ENCODE measurements at places on chromosomes 1 and 21.

- no peak for DNase-seq
Measured at GRCh38 chr1:37776946-37777516, 12.1 kb upstream of the EPHA10 start.

GRCh38 chr1:241924080-241924808 is 33.3 kb upstream of the BECN2 start:
- peak; percentile 34 for DNase-seq

DNA sequence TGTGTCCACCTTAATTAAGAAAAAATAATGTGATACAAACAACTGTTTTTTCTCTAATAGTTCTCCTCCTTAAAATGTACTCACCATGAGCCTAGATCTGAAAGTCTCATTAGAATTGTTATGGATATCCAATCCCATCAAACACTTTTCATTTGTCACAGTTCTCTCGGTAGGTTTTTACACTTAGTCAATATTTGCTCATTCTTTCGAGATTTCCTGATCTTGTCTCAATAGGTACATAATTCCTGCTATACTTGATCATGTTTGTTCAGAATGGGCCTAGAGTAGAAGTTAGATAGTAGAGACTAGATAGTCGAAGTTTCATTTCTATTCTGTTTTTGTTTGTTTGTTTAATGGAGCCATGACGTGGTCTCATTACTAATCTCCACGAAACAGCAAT is 2005.7 kb downstream of the NCAM2 start:
- no peak for DNase-seq

DNA sequence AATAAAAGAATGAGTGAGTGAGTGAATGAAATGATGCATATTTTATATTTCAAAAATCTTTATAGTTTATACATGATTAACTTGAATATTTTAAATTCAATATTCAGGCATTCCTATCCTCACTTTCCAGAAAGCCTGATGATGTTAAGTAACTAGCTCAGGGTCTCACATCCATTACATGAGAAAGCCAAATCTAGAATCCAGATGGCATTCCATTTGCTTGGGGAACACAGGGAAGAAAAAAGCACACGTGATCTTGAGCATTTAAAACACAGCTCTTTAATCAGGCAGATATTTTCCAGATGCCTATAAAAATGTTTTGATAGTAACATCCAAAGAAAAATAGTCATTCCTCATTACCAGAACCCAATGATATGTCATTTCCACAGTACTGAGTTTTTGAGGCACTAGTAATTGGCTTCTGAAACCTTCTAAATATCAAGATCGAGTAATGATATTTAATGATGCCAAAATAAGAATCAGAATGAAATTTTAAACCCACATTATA is 291.9 kb downstream of the DSCAM start:
- no peak for DNase-seq

DNA sequence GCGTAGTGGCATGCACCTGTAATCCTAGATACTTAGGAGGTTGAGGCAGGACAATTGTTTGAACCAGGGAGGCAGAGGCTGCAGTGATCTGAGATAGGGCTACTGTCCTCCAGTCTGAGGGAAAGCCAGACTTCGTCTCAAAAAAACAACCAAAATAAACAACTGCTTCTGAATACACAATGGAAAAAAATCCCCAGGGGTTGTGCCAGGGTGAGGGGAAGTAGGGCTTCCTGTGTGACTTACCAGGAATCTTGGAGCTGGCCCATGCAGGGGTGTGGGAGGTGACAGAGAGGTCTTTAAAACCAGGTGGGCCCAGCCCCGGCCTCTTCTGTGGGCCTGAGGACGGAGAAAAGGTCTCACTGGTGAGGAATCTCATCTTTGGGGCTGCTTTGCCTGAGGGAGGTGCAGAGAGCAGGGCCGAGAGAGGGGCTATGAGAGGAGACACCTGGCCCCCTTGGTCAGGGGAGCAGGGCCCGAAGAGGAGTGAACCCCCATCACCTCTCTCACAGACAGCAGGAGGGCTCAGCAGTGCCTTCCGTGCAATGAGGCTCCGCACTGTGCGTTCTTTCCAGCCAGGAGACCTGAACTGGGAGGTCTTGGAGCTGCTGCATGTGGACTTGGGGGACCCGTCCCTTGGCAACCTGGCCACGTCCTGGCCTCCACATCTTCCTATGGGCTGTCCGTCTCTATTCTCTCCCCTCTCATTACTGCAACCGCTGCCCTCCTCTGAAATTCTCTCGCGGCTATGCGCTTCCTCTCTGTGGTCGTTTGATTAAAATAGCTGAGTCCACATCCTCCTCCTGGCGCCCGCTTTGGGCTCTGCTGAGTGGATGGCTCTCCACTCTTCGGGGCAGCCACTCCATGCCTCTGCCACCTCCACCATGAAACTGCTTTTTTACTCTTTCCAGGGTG is 10.7 kb downstream of the PLA2G5 start:
- peak; percentile 33 for DNase-seq

DNA sequence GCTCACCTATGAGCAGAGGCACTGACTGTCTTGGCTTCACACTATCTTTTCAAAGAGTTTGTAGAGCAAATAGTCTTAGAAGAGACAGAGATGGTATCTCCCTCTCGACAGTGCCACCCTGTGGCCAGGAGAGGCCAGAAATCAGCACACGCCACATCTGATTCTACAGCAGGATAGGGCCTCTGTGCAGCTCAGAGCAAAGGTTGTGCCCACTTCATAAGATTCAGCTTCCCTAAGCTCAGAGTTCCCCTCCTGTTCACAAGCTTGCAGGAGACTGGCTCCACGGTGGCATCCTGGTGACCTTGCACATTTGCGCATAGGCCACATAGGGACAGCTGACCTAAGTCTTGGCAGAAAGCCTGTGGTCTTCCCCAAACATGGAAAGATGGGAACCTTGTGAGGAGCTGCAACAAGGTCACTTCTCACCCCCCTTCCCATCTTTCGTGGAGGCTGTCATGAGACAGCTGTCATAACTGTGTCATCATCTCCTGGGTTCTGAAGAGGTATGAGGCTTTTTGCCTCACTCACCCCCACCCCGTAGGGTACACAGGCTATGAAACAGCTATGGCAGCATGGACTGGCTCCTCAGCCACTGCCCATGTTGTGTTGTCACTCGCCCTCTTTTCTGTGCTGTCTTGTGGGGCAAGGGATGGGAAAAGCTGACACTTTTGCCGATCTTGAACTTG is 3.0 kb downstream of the ITLN2 start:
- peak; percentile 72 for DNase-seq

DNA sequence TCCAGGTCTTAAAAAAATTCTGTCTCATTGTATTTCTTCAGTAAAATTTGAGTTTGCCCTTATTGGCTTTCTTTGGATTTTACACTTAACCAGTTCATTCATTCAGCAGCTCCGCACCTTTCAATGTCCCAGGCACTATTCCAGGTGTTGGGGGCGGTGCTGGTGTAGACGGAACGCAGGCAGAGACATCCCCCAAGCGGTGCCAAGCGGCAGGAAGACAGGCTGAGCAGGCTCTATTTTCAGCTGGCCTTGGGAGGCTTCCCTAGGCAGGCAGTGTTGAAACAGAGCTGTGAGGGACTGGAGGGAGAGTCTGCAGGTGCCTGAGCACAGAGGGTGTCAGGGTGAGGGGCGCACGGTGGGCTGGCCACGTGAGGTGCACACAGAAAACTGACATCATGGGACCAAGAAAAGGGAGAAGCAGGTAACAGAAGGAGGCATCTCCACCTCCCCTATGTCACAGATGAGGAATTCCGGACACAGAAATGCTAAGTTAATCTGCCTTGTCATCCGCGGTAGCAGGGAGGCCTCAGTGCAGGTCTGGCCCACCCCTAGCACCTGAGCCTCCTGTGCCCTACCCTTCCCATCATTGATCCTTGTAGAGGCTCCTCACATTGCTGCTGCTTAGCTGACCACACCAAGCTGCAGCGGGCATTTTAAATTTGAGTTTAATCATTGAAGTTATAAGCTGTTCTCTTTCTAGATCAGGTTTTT is 40.8 kb downstream of the SLC37A1 start:
- no peak for DNase-seq

- DNase-seq: no peak
Measured at GRCh38 chr1:12400027-12400693, 170.3 kb downstream of the VPS13D start.

- no peak for DNase-seq
Measured at GRCh38 chr1:2801046-2801445, 447 bp downstream of the TTC34 start.

DNA sequence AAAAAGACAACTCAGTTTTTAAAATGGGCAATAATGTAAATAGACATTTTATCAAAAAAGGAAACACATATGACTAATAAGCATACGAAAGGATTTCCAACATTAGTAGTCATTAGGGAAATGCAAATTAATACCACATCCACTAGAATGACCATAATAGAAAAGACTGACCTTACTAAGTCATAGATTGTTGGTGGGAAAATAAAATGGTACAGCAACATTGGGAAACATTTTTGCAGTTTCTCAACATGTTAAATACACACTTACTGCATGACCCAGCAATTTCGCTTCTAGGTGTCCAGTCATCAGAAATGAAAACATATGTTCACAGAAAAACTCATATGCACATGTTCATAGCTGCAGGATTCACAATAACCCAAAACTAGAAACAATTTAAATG is 29.9 kb upstream of the SLC44A3 start:
- DNase-seq: no peak

DNA sequence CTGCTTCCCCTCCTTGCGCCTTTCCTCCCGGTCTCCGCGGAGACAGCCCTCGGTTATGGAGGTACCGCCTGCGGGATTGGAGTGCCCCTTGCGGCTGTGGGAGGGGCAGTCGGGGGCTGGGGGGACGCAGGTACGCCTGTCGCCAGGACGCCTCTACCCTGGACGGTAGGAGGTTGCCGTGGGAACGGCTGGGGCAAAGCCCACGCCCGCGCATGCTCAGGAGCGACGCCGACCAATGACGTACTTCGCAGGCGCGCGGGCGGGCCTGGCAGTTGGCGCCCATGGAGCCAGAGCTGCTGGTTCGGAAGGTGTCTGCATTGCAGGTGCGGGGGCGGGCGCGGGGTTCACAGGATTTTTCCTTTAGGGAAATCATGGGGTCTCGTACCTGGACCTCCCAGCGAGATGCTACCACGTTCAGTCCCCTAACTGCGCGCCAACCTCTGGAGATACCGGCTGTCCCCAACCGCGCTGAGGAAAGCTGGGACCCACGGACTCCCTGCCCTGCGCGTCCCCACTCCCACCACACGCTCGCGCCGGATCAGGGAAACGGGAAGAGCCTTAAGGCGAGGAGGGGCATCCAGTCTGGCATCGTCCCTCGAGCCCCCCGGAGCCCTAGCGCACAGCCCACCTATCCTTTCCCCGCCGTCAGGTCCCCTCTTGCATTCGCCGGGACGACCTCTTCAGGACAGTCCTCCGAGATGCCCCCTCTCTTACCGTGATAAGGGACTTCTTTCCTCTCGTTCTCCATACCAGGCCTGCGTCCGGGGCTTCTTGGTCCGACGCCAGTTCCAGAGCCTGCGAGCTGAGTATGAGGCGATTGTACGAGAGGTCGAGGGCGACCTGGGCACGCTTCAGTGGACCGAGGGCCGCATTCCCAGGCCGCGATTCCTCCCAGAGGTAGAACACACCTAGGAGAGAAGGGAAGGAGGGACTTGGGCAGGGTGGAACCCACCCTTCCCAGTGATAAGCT is at the start of gene IQCC:
Gene IQCC (plus strand): TSS at position 271 of the 970 bp plus-strand sequence. CDS start 11 bp downstream, at position 282.
- peak; percentile 94 for DNase-seq

GRCh38 chr1:203480084-203480483 is 4.5 kb downstream of the PRELP start:
- no peak for DNase-seq

- no peak for DNase-seq
Measured at GRCh38 chr1:20317471-20317870, 26.8 kb downstream of the VWA5B1 start.

GRCh38 chr21:31232344-31232743 is 111.7 kb downstream of the TIAM1 start:
- DNase-seq: no peak

GRCh38 chr1:150092180-150092791 is 24.7 kb downstream of the VPS45 start:
- no peak for DNase-seq

DNA sequence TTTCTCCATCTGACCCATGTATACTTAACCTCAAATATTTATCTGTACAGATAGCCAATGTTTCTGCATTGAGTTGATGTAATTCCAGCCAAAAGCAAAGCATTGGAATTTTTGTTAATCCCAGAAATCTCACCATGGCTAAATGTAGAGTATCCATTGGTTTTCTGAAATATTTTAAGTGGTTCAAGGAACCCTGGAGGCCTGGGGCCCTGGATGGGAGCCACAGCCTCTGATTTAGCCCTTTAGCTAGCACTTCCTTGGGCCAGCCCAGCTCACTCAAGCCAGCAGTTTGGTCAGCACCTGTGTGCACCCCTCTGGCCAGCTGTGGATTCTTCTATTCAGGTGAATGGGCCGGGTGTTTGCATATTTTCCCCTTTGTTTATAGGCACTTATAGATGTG is 18.8 kb upstream of the EPS8L3 start:
- no peak for DNase-seq

DNA sequence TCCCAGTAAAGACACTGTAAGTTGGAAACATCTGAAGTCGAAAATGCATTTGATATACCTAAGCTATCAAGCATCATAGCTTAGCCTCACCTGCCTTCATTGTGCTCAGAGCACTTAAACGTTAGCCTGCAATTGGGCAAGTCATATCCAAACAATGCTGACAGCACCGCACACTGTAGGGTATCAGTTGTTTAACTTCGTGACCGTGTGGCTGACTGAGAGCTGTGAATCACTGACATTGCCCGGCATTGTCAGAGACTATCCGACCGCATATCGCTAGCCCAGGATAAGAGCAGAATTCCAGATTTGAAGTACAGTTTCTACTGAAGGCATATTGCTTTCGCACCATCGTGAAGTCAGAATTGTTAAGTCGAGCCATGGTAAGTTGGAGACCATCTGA is 41.5 kb downstream of the GALNT2 start:
- DNase-seq: no peak

GRCh38 chr21:18382141-18382540 is 21.4 kb downstream of the TMPRSS15 start:
- DNase-seq: no peak

- peak; percentile 18 for DNase-seq
Measured at GRCh38 chr1:100400404-100400803, 48.1 kb downstream of the CDC14A start.

- no peak for DNase-seq
Measured at GRCh38 chr1:154848983-154849382, 21.1 kb downstream of the KCNN3 start.

DNA sequence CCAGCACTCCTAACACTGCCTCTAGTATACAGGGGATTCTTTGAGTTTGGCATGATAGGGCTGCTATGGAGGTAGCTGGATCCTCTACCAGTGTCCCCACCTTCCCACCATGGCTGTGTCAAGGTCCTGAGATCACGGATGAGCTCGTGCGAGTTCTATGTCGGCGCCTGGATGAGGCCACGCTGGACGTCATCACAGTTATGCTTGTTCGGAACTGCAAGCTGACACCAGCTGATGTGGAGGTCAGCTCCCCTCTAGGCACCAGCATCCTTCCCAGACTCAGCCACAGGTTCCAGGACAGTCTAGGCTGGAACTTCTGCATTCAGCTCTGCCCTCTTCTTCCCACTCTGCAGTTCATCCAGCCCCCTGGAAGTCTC is 15.2 kb downstream of the HYI start:
- DNase-seq: no peak

DNA sequence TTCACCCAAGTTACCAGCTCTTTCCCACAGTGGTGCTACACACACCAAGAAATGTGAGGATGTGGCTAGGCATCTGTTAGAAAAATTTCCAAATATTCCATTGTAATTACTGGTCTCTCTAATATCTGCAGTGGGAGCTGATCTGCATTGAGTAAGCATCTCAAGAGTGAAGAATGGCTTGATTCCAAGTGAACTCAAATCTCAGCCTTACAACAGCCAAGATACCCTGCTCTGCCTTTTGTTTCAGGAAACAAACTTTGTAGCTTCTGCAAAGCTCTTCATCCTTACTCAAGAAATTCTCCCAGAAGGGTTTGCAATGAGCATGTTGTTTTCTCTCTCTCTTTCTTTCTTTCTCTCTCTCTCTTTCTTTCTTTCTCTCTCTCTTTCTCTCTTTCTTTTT is 181.1 kb downstream of the FCRL5 start:
- DNase-seq: no peak
